ENCODE measurements at places on chromosomes 6 and 20. TPM values are rescaled to one million over a fixed set of nuclear protein-coding genes. Genes with fewer than 3 reads are reported as not detected.

DNA sequence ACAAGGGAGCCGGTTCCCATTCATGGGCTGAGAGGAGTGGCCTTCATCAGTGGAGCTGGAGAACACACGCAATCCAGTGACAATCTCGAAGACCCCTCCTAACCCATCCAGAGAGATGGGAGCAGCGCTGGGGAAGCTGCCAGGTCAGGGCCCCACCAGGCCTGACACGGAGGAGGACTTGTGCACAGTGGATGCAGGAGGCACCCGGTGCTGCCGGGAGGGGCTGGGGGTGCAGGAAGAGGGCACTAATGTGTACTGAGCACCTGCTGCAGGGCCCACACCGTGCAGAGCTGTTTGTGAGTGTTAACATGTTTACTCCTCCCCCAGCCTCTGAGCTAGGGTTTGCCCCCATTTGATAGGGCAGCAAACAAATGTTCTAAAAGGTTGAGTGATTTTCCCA is 43.8 kb upstream of the GPR6 start:
- no peak for DNase-seq

- no peak for DNase-seq
These were observed 288.1 kb upstream of the MAP3K7 start for GRCh38 chr6:90874931-90875330.

The CYP21A2 gene
- polyA plus RNA-seq: 0.55 TPM

GRCh38 chr6:107620732-107621131 is 130.8 kb downstream of the SOBP start:
- no peak for DNase-seq

The ENPP1 gene
- polyA plus RNA-seq: 25.9 TPM

The CSNK2A1 gene
- polyA plus RNA-seq: 174 TPM

- no peak for DNase-seq
These were observed 21.9 kb downstream of the BTBD9 start for GRCh38 chr6:38617856-38618255.

GRCh38 chr6:9851541-9852380 is 563.1 kb downstream of the TFAP2A start:
- DNase-seq: no peak

DNA sequence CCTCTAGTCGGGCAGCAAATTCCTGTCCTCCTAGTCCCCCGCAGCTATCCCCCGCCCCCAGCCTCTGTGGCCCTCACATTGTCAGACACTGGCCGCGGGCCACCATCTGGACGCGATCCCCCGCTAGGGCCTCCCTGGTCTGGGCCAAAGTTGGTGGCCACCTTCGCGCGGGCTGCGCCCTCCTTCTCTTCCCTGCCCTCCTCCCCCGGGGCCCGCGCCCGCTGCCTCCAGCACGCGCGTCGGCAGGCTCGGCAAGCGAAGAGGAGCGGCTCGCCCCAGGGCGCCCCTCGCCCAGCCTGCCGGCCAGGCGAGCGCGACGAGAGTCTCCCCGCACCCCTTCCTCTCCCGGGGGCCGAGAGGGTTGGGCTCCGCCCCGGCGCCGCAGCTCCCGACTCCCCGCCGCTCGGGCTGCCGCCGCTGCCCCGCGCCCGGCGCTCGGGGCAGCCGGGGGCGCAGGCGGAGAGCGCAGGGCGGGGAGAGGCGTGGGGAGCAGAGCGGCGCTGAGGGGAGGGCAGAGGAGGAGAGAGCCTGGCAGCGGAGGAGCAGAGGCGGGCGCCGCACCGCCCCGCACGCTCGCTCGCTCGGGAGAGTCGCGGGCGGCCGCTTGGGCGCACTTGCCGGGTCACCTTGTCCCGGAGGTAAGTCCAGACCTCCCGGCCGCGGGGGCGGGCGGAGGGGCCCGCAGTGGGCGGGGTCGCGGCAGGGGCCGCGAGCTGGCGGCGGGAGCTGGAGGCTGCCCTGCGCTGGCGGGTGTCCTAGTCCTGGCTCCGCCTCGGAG is at the start of gene SYNDIG1:
Gene SYNDIG1, plus strand, starts transcription at position 514 of the 778 bp plus-strand sequence. CDS start 73,469 bp downstream, outside the sequence.
- DNase-seq: peak; percentile 37

- DNase-seq: no peak
These were observed 1.7 kb downstream of the CABLES2 start for GRCh38 chr20:62405108-62405980.

DNA sequence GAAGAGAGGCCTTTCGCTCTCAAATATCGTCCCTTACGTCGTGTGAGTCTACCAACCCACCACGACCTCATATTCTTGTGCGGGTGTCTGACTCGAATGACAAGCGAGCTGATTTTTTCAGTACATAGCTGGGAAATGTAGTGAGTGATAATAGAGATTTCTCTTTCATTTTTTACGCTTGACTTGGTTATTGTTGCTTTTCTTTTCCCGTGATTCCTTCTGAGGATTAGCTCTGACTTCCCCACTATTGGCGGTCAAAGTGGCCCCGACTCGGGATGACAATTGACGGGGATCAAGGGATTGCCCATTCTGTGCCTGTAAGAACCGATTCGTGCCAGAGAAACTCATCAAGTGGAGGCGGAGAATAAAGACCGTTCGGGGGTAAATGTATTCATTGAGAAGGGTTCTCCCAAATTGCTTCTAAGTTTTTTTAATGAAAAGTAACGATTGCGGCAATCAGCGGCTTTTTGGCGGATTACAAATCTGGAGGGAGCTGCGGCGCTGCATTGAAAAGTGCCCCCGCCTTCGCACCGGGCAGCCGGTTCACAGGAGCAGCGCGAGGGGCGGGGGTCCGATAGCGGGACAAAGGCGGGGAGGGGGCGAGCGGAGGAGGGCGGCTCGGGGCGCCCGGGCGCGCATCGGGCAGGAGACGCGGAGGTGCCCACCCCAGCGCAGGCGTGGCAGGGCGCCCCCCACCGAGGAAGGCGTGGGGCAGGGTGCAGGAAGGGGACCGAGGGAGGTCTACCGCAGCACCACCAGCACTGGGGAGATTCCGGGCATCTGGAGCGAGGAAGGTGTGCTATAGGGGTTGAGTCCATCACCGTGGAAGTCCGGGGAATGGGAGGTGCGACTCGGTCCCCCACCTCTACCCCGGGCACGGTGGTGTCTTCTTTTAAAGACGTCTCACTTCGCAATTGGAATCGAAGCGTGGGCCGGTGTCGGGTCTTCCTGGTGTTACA is 44.5 kb upstream of the OSTM1 start:
- no peak for DNase-seq

DNA sequence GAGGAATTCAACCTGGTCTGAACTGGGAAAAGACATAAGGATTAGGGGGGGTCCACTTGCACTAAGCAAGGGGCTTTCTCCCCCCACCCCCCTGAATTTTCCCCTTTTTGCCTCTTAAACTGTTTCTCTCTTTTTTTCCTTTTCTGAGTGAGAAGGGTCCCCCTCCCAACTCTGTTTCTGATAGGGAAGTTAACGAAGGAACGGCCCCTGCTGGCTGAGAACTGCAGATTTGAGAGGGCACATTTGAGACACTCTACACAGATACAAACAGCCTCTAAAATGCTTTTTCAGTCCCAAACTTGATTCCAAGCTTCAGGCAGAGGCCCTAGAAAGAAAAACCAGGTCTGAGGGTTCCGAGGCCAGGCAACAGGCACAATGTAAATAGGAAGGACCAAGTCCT is 91.7 kb downstream of the JARID2 start:
- no peak for DNase-seq

- DNase-seq: no peak
These were observed 296.8 kb downstream of the PREX1 start for GRCh38 chr20:48530957-48531356.

The EYA4 gene
- 15.3 TPM for polyA plus RNA-seq

- DNase-seq: no peak
These were observed 112.7 kb downstream of the RTN4IP1 start for GRCh38 chr6:106516616-106517015.

The STK4 gene
- 22.8 TPM for polyA plus RNA-seq

DNA sequence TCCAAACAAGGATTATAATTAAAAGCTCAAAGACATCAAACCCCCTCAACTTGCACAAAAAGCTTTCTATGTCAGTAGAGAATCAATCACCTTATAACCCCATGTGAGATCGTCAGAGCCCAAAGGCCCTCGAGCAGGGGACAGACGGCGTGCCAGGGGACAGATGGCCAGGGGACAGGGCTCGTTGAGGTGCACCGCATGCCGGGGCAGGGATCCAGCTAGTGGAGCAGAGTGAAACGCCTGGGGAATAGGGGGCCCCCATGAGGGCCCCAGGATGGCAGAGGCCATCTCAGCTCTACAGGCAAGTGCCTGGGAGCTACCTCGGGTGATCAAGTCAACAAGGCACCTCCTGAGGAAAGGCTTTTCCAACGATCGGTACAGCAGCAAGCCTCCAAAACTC is 28.6 kb downstream of the DIDO1 start:
- DNase-seq: no peak

The TCP11 gene
- 1.9 TPM for polyA plus RNA-seq

DNA sequence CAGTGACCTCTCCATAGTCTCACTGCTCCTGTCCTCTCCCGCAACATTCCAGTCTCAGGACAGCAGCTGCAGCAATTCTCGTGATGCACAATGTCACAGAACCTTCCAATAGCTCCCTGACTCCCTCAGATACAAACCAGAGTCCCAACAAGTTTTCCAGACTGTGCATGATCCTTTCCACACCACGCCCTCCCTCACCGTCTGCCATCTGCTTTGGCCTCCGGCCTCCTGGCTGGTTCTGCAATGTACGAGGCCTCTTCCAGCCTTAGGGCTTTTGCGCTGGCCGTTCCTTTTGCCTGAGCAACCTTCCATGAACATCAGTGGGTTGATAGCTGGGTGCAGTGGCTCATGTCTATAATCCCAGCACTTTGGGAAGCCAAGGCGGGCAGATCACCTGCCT is 9.6 kb downstream of the FNDC1 start:
- no peak for DNase-seq

The ZNF292 gene
- 53.6 TPM for polyA plus RNA-seq

- no peak for DNase-seq
These were observed 49.3 kb downstream of the PCSK2 start for GRCh38 chr20:17276101-17276500.

DNA sequence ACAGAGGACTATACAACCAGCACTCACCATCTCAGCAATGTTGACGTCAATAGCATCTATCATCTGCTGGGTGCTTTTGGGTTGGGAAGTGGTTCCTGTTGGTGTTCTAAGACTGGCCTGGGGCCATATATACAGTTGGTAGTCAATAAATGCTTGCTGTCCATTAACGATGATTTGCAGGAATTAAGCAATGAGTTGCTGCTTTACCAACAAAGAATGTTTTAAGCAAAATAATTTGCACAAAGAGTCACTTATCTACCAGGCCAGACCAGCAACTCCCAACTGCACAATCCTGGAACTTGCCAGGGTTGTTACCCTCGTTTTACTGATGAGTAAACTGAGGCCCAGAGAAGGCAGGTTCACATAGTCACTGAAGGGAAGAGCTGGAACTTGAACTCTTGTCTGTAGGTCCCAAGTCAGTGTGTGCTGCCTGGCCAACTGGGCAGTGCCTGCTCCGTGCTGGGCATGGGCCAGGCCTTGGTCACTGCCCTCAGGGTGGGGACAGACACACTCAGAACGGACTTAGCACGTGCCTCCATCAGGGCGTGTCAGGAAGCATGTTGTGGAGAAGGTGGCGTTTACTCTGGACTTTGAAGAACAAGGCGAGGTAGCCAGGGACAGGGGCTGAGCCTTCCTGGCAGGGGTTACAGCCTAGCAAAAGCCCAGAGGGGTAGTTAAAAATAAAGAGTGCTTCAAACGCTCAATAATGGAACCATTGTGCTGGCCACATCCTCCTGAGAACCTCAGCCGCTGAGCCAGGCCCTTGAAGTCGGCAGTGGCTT is 2.5 kb upstream of the SRC start:
- DNase-seq: no peak

The NINL gene
- polyA plus RNA-seq: 69.2 TPM

The FAM217A gene
- polyA plus RNA-seq: 3.9 TPM

The SOX18 gene
- 4.5 TPM for polyA plus RNA-seq

DNA sequence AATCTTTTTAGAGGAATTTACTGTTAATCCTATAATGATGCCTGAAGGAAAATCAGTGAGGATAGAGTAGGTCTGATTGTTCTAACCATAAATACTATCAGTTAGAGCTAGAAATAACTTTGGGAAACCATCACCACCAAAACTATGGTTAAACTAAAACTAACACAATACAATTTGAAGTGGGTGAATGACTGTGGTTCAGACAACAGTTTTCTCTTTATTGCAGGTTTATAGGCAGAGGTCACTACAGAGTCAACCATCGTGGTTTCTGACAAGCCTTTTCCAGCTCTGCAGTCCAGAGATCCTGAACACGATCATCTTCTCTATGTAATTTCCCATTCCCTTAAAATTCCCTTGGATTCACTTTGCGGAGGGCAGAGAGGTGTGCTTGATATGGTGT is 134.3 kb downstream of the IBTK start:
- DNase-seq: no peak

GRCh38 chr6:15674690-15675386 is 12.0 kb upstream of the DTNBP1 start:
- DNase-seq: no peak

DNA sequence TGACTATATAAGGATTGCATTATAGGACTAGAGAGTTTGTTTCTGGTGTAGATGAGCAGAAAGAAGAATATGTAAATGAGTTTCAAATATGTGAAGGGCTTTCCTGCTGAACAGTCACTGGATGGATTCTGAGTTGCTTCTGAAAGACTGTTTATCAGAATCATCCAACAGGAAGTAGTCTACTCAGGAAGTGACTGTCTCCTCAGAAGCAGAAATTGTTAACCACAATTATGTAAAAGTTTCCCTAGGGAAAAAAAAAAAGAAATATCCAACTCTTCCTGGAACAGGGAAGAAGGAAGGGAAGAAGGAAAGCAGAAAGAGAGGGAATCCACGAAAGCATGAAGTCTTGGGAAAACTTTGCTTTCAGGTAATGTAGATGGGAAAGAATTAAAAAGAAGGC is 138.9 kb downstream of the TENT5A start:
- no peak for DNase-seq

- peak; percentile 47 for DNase-seq
These were observed 589.7 kb downstream of the CBLN4 start for GRCh38 chr20:55415567-55416142.
